ENCODE measurements at places on chromosomes 7 and 10.

DNA sequence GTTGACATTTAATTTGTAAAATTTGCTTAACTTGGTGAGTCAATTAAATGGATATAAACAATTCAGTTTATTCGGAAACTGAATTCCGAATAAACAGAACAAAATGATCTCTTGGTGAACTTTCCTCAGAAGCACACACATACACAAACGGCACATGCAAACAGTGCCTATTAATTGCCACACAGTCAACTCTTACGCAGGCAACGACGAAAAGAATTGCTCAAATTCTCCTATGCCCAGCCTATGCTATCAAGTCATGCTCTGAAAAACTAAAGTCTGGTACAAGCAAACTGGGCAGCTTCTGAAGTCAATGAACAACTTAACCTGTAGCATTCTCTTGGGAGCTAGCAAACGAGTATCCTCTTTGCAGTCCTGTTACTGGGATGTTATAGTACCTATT lies 38.8 kb upstream of the ASL start:
- no peak for DNase-seq

GRCh38 chr7:96778263-96778662 lies 68.6 kb upstream of the SEM1 start:
- DNase-seq, result no peak

GRCh38 chr7:150876817-150877526 lies 24.7 kb downstream of the AOC1 start:
- DNase-seq, result peak; percentile 51

DNA sequence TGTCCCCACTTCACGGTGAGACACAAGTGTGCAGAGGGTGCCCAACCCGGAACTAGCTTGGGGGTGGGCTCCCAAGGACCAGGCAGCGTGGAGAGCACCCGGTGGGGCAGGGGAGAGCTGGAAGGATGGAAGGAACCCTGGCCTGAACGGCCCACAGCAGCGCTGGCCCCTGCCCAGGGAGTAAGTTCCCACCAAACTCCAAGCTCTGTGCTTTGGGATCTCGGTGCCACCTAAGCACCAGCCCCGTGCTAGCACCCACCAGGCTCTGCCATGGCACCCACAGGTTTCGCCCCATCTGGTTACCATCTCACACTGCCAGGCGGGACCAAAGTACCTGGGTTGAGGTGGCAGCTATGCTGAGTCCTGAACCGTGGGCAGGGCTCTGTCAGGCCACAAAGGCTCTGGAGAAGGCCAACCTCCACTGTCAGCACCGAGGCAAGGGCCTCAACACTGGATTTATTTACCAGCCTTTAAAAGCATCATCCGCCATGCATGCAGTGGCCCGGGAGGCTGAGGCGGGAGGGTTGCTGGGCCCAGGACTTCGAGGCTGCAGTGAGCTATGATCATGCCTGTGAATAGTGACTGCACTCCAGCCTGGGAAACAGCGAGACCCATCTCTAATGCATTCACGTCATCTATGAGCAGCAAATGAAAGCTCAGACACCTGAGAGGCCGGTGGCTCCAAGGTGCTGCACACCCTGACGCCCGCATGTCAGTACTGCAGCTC lies 16.0 kb downstream of the GPER1 start:
- DNase-seq, result no peak

- DNase-seq, result peak; percentile 30
These were observed 119.0 kb upstream of the LANCL2 start for GRCh38 chr7:55246171-55246570.

DNA sequence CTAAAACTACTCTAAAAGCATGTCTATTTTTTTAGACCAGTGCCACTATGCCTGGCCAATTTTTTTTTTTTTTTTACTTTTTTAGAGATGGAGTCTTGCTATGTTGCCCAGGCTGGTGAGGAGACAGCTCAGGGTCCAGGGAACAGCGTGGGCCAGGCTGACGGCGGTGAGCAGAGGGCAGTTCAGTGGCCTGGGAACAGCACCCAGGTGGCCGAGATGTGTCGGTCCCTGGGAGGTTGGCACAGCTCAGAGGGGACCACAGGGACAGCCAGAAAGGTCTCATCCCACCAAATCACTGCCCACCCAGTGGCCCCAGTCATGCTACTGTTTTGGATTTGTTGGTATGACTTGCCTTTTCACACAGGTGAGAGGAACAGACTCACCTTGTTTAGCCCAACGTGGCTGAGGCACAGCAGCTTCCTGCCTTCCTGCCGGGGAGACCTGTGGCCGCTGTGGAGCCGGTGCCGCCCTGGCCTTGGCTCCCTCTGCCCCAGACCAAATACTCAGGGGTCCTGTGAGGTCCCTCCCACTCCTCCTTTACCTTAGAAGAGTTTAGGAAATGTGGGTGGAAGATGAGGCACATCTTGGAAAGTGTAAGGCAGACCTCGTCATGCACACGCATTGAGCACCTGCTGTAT lies 109.6 kb downstream of the PTPRE start:
- no peak for DNase-seq

DNA sequence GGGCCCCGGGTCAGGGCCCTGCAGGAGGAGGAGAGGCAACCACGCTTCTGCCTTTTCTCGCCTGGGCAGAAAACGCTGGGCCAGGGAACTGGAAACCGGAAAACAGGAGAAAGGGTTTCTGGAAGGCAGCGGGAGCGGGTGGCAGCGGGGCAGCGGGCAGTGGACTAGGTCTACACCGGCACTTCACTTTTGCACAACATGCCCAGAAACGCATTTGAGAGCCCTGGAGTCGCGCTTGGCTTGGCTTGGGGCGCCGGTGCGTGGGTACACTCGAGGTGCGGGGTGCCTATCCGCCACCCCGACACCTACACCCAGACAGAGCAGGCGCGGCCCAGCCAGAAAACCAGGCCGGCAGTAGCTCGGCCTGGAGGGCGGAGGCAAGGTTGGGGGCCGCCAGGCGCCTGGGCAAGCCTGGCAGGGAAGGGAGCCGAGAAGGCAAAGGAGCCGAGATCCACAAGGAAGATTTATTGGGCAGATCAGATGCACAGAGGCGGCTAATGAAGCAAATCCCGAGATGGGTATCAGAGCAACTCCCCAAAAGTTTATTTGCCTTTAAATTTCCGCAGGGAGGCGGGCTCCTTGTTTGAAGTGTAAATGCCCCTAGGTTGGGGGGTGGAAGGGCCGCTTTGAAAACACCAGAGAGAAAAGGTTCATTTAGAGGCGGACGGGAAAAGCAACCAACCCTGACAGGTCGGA lies 3.2 kb upstream of the PAX2 start:
- DNase-seq, result no peak

DNA sequence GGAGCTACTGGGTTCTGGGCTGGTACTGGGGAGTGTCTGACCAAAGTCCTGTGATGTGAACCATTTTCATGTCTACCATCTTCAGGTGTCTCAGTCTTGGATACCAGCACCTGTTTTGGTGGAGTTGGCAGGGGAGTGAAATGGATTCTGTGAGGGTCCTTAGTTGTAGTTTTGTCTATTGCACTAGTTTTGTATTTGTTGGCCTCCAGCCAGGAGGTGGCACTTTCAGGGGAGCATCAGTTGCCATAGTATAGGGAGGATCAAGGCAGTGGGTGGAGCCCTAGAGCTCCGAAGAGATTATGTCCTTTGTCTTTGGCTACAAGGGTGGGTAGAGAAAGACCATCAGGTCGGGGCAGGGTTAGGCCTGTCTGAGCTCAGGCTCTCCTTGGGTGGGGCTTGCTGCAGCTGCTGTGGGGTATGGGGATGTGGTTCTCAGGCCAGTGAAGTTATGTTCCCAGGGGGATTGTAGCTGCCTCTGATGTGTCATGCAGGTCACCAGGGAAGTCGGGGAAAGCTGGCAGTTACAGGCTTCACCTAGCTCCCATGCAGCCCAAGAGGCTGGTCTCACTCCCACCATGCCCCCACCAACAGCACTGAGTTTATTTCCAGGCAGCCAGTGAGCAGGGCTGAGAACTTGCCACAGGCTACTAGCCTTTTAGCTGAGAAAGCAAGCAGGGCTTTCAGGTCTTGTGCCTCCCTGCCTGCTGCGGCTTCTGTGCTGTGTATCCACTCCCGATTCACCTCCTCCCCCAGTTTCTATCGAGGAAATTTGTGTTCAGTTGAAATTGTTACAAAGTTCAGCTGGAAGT lies 153.1 kb downstream of the ZNF365 start:
- no peak for DNase-seq

- DNase-seq, result no peak
These were observed 117.8 kb upstream of the INSYN2A start for GRCh38 chr10:127313996-127314700.

GRCh38 chr7:15314922-15315321 lies 246.9 kb downstream of the AGMO start:
- no peak for DNase-seq

DNA sequence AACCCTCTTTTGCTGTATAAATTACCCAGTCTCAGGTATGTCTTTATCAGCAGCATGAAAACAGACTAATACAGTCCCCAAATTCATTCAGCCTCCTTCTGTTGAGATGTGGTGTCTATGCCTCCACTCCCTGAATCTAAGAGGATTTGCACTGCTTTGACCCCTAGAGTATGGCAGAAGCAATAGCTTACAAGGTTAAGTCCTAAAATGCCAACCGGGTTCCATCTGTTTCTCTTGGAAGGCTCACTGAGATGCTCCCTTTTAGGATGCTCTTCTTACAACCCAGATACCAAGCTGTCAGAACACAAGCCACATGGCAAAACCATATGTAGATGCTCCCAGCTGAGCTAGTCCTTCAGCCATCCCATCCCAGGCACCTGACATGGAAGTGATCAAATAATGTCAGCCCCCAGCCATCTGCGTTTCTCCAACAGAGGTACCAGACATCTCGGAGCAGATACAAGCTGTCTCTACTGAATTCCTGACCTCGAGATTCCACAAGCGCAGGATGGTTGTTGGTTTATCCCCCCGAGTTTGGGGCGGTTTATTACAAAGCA lies 20.2 kb downstream of the CALN1 start:
- DNase-seq, result no peak

- DNase-seq, result peak; percentile 86
These were observed 2.8 kb upstream of the BCL7B start for GRCh38 chr7:73560109-73560835.

GRCh38 chr7:28005075-28005846 lies 175.3 kb downstream of the JAZF1 start:
- peak; percentile 27 for DNase-seq

DNA sequence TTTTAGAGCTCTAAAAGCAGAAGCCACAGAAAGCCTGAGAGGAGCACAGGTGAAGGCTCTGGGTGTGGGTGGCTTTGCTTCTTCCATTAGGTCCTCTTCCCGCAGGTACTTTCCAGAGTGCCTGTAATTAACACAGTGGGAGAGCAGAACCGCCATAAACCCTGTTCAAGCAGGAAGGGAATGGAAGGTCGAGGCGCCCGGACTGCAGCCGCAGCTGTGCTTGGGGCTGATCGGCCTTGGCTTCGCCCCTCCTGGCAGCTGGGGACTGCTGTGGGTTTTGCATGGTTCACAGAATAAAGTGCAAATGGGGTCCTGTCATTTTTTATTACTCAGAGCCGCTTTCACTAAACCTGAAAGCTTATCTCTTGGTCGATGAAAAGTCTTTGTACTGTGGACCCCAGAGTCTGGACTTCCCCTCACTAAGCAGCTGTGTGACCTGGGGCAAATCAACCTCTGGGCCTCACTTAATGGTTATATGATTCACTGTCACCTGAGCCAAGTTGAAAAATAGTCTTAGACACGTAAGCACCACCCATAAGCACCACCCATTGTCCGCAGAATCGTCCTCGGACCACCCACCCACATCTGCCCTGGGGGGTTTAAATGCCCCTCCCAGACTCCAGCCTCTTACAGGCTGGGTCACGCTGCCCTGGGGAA lies 100.9 kb downstream of the XRCC2 start:
- no peak for DNase-seq

DNA sequence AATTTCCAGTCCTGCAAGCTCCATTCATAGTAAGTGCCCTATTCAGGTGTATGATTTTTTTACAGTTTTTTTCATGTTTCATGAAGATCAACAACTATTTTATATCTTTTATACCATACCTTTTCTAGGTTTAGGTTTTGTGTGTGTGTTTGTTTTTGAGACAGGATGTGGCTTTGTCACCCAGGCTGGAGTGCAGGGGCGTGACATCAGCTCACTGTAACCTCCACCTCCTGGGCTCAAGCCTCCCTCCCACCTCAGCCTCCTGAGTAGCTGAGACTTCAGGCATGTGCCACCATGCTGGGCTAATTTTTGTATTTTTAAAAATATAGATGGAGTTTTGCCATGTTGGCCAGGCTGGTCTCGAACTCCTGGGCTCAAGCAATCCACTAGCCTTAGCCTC lies 35.0 kb downstream of the ARMH3 start:
- no peak for DNase-seq
